Left kidney (tissue), 8 donors: ENCODE measurements at places on chromosomes 16 and 17.
A peak's percentile ranks its signal among the peaks of the same experiment; 100 is the strongest.

DNA sequence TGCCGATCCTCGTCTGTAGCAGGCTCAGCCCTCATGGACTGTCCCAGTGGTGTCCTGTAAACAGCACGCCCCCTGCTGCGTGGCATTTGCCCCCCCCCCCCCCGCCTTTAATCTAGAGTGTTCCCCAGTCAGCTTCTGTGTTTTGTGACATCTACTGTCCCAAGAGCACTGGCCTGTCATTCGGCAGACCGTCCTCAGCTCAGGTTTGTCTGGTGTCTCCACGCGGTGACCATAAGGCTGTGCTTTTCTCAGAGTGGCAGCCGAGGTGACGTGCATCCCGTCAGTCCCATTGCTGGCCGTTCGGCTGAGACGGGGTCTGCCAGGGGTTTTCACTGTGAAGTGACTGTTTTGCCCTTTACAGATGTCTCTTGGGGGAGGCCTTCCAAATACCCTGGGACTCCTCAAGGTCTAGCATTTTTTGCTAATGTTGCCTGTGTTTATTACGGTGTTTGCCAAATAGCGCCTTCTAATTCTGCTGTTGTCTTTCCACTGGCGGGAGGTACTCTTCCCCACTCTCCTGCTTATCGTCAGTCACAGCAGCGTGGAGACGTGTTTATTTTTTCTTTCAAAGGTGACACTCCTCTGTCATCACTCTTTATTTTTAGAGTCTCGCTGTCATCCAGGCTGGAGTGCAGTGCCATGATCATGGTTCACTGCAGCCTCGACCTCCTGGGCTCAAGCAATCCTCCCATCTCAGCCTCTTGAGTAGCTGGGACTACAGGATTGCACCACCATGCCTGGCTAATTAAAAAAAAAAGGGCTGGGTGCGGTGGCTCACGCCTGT is 5.7 kb upstream of the MRPL12 start:
- no peak for DNase-seq

- DNase-seq = no peak
Observed at GRCh38 chr17:35146214-35146833, 1.3 kb upstream of the UNC45B start.

GRCh38 chr17:77696151-77696720 is 262.3 kb upstream of the TNRC6C start:
- DNase-seq = peak; percentile 36

- no peak for DNase-seq
Observed at GRCh38 chr17:76523084-76524037, 14.1 kb downstream of the CYGB start.

GRCh38 chr16:87618216-87618615 is 15.9 kb downstream of the JPH3 start:
- no peak for DNase-seq

GRCh38 chr16:55222486-55222885 is 101.5 kb upstream of the IRX6 start:
- DNase-seq = no peak

DNA sequence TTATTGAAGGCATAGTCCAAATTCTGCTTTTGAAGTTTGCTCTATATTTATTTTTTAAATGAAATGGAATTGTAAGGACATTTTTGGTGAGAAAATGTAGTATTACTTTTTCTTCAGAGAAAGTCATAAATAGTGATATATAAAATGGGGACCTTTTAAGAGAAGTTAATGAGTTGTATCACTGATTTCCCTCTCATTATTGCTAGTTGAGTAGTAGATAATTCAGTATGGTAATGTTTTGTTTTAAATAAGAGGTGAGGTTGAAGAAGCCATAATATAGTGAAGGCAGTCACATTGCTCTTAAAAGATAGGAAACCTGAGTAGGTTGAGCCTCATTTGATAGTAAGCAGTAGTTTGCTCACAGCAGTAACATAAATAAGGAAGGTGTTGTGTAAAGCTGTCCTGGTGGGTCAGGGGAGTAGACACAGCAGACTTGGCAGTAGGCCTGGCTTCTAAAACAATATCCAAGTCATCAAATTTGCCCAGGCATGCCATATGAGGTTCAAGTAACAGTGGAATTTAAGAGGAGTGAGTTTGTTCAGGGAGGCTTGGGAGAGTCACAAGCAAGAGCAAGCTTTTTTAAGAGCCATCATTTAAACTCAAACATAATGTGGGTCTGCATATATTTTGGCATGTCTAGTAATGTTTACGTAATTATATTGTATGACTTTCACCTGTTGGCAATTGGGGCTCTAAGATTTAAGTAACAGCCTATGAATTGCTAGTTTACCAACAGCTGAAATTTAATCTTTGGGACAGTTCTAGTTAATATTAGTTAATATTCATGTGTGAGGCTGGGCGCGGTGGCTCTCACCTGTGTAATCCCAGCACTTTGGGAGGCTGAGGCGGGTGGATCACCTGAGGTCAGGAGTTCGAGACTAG is 6.5 kb downstream of the NFATC3 start:
- DNase-seq = no peak

DNA sequence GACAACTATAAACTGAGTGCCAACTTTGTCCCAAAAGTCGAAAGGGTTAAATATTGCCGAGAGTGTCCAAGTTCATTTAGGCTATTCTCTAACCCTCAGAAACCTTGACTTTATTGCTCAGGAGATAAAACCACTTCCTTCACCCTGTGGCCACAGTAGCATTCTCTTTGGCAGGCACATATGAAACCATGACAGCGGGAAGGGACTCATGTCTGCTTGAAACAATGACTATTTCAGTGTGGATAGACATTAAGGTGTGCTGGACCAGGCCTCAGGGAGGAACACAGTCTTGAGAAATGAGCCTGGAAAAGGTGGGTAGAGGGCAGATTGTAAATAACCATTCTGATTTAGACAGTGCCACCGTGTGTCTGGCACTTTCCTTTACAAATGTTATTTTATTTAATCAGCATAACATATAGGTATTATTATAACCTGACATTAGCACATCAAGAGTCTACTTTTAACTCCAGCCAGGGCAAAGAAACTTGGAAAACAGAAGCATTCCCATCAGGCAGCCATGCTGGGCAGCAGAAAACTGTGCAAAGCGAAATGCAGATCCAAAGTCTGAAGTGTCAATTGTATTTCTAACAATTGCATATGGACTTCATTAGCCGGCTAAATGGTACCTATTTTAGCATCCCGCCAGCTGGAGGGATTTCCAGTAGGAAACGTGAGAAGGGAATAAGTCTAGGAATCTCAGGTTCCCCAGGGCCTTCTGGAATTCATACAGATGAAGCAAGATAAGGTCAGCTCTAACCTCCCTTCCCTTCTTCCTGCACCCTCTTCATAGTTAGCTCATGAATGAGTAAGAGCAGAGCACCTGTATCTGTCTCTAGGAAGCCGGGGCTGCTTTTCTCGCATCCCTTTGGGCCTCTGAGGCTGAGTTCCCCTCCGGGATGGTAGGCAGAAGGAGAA is 212.8 kb upstream of the ELAC2 start:
- DNase-seq = no peak

DNA sequence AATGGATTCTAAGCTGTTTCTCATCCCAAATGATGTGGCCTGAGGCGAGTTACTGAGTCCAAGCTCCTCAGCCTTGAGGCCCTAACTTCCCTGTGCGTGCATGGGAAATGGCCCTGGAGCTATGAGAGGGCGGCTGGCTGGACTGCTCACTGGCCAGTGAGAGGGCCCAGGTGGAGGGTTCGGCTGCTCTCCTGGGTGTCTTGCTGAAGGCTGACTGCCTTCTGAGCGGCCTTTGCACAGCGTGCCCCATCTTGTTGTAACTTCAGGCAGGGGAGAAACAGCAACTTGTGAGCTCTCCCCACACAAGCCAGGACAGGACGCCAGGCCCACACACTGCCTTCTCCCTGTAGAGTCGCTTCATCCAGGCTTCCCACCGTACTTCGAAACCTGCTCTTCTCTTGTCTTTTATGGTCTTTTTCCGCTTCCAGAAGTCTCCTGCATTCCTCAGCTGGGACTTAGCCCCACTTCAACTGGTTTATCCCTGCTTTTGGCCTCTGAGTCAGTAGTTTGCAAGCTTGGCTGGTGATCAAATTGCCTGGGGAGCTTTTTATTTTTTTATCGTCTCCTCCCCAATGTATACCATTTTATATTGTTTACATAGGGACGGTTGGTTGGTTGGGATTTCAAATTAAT is 13.3 kb downstream of the CDH3 start:
- DNase-seq = no peak

DNA sequence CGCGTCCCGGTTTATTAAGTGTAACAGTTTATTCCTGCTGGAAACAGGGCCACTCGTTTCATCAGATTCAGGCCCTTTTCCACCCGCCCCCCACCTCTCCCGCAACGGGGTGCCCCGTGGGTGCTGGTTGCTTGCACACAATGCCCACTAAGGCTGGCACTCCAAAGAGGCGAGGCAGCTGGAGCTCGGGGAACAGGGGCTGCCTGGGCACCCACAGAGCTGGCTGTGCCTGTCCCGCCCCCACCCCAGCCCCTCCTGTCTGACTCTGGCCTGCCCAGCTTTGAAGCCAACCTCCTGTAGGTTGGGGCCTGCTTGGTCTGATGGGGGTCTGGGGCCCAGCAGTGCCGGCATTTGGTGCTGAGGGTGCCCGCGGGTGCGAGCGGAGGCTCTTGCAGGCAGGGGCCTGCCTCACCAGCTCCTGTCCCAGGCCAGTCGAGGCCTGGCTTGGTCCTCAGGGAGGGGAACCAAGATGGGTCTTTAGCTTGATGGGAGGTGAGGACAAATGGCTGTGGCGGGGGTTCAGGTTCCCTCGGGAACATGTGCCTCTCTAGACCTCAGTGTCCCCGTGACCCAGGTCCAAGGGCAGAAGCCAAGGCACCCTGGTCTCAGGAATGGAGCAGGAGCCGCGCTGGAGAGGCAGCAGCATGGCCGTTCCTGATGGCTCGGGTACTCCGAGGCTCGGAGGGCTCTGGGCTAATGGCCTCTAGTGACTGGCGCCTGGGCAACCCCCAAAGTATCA is 20.1 kb downstream of the MYBBP1A start:
- DNase-seq = no peak

GRCh38 chr17:74543891-74544760 is 1.8 kb downstream of the CD300C start:
- no peak for DNase-seq

- peak; percentile 63 for DNase-seq
Observed at GRCh38 chr17:49315551-49316257, 46.3 kb downstream of the ZNF652 start.

DNA sequence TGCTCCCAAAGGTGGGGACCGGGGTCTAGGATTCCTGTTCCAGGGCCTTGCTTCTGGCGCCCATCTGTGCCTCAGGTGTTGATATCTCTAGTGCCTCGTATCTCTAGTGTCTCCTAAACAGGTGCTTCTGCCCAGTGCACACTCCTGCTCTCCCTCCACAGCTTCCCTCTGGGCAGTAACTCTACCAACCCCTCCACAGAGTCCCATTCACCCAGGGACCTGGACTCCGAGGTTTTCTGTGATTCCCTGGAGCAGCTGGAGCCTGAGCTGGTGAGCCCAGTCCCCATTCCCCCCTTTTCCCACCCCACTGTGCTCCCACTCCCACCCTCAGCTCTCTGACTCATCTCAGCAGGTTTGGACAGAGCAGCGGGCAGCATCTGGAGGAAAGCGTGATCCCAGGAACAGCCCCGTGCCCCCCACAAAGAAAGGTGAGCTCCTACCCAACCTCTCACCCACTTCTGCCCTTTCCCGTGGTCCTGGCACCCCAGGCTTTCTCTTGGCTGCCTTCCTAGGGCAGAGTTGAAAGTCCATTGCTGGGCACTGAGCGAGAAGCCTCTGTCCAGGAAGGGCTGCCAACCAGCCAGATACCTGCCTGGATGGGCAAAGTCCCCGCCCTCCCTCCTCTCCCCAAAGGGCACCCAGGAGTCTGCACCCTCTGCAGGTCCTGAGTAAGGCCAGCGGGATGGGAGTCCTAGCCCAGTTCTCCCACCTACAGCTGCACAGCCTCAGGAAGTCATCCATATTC is 2.2 kb downstream of the ACBD4 start:
- no peak for DNase-seq

- no peak for DNase-seq
Observed at GRCh38 chr17:75650874-75651273, 16.1 kb downstream of the RECQL5 start.

GRCh38 chr16:68283801-68284598 is 19.7 kb downstream of the SLC7A6 start:
- DNase-seq = no peak

- no peak for DNase-seq
Observed at GRCh38 chr16:11493531-11493929, 93.2 kb downstream of the LITAF start.

GRCh38 chr17:58763263-58763662 is 7.6 kb downstream of the PPM1E start:
- no peak for DNase-seq

- DNase-seq = no peak
Observed at GRCh38 chr17:21313320-21313719, 28.8 kb downstream of the MAP2K3 start.

DNA sequence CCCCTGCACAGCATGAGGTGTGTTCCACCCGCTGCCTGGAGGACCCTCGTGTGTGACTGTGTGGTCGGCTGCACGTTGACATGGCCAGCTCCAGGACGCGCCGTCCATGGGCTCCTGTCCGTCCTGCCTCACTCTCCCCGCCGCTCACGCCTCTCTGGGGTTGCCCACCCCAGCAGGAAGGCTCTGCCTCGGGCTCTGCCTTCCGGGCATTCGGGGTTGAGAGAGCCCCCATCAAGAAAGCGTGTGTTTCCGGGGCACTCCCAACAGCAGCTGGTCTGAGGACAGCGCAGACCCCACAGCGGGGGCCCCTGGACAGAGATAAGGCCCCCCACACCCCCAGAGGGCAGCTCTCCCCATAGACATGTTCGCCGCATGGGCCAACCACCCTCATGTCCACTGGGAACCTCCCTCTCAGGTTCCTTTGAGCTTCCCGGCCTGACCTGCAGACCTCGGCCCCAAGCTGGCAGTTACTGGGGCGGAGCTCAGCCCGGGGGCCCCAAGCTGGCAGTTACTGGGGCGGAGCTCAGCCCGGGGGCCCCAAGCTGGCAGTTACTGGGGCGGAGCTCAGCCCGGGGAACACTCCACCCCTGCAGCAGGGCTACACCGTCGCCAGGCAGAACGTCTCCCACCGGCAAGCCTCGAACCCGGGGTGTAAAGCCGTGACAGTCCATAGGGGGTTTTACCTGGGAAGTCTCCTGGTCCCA is 8.4 kb upstream of the PIEZO1 start:
- DNase-seq = no peak

GRCh38 chr16:1538804-1539520 is 5.5 kb downstream of the TMEM204 start:
- DNase-seq = no peak

GRCh38 chr17:28720247-28720996 is 637 bp downstream of the RPL23A start:
- DNase-seq = no peak

GRCh38 chr17:13265311-13265710 is 247.5 kb upstream of the ELAC2 start:
- no peak for DNase-seq

- no peak for DNase-seq
Observed at GRCh38 chr16:88804552-88805339, 1.2 kb downstream of the CDT1 start.

- no peak for DNase-seq
Observed at GRCh38 chr16:88437367-88437964, 15.6 kb upstream of the ZFPM1 start.

GRCh38 chr16:1687427-1688316 is 9.6 kb downstream of the JPT2 start:
- no peak for DNase-seq

- no peak for DNase-seq
Observed at GRCh38 chr17:76049836-76050537, 22.3 kb downstream of the SRP68 start.
